Vagina (tissue), 2 donors: ENCODE measurements at places on chromosomes 2 and 18. TPM values are rescaled to one million over a fixed set of nuclear protein-coding genes. Genes with fewer than 3 reads are reported as not detected.

The IL1R2 gene
- total RNA-seq = 63.3 TPM

The GPR39 gene
- not detected for total RNA-seq

GRCh38 chr2:239109041-239109927 is 261.4 kb downstream of the TWIST2 start:
- no peak for DNase-seq

DNA sequence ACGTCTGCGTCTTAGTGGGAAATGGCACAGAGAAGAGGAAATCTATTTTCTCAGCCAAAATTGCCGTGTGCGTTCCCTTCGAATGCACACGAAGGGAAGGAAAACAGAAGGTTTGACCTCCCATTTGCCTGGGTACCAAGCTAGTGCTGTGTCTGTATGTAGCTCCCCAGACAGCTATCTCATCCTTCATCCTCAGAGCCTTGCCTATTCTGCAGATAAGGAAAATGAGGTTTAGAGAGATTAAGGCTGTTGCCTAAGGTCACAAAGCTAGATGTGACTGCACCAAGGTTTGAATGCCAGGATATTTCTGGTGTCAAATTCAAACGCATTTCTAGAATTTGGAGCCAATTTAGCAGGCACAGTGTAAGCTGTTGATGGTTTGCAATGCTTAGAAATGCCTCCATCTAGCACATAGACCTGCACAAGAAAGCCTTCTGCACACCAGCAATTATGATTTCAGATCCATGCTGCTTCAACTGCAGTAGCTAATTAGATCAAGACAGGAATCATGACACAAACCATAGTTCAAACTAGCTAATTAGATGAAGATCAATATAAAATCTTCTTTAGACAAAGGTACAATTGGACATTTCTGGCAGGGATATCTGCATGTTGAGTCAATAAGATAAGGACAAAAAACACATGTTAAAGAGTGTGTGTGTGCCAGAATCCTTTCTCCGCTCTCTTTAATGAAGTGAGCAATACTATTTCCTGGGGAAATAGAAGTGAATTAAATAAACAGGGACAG is 115.1 kb downstream of the CMPK2 start:
- DNase-seq = no peak

GRCh38 chr2:85017411-85018048 is 46.6 kb downstream of the KCMF1 start:
- DNase-seq = no peak

DNA sequence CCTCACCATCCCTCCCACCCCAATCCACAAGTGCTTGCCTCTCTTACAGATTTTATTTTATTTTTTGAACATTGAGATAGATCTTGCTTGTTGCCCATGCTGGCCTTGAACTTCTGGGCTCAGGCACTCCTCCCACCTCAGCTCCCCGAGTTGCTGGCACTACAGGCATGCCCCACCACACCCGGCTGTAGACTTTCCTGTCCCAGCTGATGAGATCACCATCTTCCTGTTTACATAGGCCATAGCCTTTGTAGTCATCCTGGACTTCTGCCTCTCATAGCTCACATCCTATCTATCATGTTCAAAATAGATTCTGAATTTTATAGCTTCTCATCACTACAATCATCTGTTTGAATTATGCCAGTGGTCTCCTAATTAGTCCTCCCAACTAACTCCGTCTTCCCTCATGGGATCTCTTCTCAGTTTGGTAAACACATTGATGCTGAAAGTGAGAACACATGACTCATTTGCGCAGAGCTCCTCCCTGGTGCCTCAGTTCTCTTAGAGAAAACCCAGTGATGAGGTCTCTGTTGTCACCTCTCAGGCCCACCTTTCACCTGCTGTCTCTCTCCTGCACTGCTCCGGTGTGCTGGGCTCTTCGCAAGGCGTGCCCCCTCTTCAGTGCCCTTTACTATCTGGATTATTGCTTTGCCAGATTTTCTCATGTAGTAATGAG is 243.0 kb downstream of the ZNF407 start:
- DNase-seq = no peak

- DNase-seq = no peak
Measured at GRCh38 chr18:7224198-7224597, 6.7 kb upstream of the LRRC30 start.

DNA sequence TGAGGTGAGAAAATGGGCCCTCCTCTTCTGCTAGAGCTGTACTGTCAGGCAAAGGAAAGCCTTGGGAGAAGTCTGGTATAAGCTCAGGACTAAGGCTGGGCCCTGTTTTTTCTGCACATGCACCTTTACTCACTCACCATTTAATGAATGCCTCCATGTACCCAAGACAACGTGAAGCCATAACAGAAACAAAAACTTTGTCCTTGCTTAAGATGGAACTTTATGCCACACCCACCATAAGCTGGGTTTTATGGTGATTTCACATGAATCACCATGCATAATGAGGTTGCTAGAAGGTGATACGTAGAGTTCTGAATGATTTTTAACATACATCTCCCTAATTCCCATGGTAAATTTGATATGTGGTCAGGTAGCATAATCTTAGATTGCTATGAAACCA is 63.7 kb upstream of the CYP26B1 start:
- DNase-seq = no peak

The SKOR2 gene
- total RNA-seq = not detected

- DNase-seq = no peak
Measured at GRCh38 chr18:57668021-57668420, 46.4 kb upstream of the NARS1 start.

DNA sequence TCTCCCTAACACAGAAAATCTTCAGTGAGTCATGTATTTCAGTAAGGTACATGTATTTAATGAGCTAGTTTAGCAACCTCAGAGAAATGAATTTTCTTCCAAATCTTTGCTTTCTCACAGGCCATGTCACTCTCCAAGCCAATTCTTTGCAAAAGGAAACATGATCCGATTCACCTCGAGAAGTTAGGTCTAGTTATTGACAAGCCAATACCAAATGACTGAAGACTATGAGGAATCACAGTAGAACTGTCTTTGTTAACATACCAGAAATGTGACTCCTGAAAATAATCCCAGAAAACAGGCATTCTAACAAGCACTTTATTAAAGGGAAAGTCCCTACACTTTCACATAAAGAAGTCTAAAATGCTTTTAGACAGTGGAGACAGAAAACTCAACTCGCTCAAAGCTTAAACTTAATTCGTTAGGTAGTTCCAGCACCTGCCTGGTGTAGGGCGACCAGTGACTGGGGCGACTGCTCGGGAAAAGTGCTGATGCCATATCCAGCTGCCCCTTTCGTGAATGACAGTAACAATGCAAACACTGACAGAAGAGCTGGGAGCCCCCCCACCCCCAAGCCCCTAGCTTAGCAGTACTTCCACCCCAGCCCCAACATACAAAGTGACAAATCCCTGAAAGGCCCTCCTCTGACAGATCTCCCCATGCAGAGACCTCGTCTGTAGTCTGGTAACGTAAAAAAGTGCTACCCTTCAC is 1.8 kb downstream of the MEMO1 start:
- DNase-seq = no peak

- no peak for DNase-seq
Measured at GRCh38 chr18:62898359-62898758, 183.0 kb downstream of the PHLPP1 start.

The REEP1 gene
- 13.5 TPM for total RNA-seq

DNA sequence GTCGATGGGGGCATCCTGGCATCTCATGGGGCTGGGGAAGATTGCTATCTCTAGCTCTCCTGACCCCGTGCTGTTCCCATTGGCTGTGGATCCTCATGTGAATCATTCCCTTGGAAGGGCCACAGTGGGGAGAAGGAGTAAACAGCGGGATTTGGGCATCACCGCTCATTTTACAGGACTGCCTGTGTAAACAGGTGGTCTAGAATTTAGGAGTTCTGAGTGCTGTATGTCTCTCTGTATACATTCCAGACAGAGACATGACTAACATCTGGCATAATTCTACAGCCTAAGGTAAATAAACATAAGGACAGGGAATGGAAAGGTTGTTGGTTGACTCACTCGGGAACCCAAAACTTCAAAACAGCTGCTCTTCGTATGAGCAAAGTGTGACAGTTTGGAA is 92.7 kb downstream of the COPS8 start:
- no peak for DNase-seq

The ALPI gene
- not detected for total RNA-seq

The SERPINB10 gene
- total RNA-seq = 0.98 TPM

The IL37 gene
- total RNA-seq = not detected

DNA sequence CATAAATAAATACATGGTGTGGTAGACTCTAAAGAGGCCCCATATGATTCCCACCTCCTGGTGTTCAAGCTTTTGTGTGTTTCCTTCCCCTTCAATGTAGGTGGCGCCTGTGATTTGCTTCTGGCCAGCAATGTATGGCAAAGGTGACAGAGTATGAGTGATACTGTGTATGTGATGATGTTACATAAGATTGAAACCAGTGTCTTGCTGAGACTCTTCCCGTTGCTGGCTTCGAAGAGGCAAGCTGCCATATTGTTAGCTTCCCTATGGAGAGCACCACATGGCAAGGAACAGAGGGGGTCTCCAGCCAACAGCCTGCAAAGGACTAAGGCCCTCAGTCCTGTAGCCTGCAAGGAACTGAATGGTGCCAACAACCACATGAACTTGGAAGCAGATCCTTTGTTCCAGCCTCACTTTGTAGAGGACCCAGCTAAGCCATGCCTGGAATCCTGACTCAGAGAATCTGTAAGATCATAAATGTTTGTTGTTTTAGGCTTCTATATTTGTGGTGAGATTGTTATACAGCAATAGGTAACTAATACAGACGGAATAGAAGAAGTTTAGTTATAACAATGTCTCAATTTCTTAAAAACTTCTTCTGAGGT is 1.7 kb upstream of the SMAD4 start:
- no peak for DNase-seq

- no peak for DNase-seq
Measured at GRCh38 chr2:88683160-88684021, 8.1 kb upstream of the RPIA start.

The VWC2L gene
- total RNA-seq = not detected
